ENCODE measurements at places on chromosomes 4 and X.

GRCh38 chr4:87326460-87326859, 3.8 kb upstream of the HSD17B13 start:
- DNase-seq: no peak

DNA sequence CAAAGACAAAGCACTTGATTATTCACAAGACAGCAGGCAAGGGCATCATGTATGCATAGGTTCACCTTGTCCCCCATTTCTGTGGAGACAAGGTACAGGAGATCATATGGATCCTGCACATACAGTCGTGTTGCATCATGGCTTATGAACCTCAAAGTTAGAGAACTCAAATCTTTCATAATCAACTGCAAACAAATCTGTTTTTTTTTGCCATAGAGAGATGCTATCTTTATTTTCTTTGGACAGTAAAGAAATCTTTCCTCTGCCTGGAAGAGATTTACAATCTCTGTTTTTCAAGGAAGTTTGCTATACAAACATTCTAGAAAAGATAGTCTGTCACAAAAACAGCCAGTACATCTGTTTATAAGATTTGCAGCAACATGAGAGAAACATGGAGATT, 578.8 kb downstream of the ANKRD50 start:
- no peak for DNase-seq

- no peak for DNase-seq
Observed at GRCh38 chrX:19956923-19957322, 33.9 kb downstream of the BCLAF3 start.

DNA sequence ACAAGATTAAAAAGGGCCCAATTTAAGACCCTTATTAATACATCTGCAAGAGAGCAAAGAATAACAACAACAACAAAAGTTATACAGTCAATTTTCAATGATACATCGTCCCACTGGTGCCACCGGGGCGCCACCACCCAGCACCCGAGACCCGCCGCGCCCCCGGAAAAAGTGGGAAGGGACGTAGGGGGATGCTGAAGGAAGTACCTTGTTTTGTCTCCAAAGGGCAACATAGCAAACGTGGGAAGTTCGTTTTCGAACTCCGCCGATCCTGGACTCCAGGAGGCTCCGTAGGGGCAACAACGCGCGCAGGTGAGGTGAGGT, 1.7 kb downstream of the PDE5A start:
- DNase-seq: no peak

- DNase-seq: no peak
Observed at GRCh38 chrX:7264399-7264798, 116.4 kb upstream of the PUDP start.

Data from NCI-H2107 (cell line).